ENCODE measurements at places on chromosomes 11 and 22. TPM values are rescaled to one million over a fixed set of nuclear protein-coding genes. Genes with fewer than 3 reads are reported as not detected.

DNA sequence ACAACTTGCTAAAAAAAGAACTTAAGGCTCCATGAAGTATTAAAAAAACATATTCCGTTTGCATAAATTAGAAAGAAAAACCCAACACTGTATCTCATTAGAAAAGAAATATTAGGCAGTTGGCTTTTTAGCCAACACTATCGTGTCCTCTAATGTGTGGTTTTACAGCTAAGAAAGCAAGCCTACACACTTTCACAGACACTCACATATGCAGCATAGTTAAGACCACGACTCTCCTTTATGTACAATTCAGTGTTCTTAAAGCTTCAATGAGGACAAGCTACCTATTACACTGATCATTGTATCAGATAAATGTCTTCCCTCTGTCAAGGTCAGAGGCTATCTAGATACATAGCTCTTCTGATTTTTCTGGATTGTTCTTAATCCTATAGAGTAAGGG lies 80.1 kb downstream of the PICALM start:
- no peak overlapping the region for H3K4me3 ChIP-seq
- no peak for DNase-seq
- H3K27me3 ChIP-seq = no peaks in the 10 kb centered on the region
- H3K27ac ChIP-seq = peak overlapping the region; percentile 88
- H3K4me1 ChIP-seq = peaks cover 8% of the 10 kb centered on the region

- H3K4me1 ChIP-seq = no peaks in the 10 kb centered on the region
- H3K27me3 ChIP-seq = no peaks in the 10 kb centered on the region
- no peak for DNase-seq
- H3K36me3 ChIP-seq = peaks cover 2% of the 10 kb centered on the region
- H3K27ac ChIP-seq = no peak overlapping the region
Observed at GRCh38 chr11:130029137-130029536, 26.5 kb upstream of the PRDM10 start.

DNA sequence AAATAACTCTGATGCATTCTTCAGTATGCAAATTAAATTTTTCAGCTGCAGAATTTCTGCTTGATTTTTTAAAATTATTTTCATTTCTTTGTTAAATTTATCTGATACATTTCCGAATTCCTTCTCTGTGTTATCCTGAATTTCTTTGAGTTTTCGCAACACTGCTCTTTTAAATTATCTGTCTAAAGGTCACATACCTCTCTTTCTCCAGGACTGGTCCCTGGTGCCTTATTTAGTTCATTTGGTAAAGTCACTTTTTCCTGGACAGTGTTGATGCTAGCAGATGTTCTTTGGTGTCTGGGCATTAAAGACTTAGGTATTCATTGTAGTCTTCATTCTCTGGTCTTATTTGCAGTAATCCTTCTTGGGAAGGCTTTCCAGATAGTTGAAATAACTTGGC lies 577.4 kb upstream of the LUZP2 start:
- no peaks in the 10 kb centered on the region for H3K36me3 ChIP-seq
- H3K27ac ChIP-seq = no peak overlapping the region
- H3K27me3 ChIP-seq = no peaks in the 10 kb centered on the region
- no peak overlapping the region for H3K4me3 ChIP-seq
- DNase-seq = no peak

DNA sequence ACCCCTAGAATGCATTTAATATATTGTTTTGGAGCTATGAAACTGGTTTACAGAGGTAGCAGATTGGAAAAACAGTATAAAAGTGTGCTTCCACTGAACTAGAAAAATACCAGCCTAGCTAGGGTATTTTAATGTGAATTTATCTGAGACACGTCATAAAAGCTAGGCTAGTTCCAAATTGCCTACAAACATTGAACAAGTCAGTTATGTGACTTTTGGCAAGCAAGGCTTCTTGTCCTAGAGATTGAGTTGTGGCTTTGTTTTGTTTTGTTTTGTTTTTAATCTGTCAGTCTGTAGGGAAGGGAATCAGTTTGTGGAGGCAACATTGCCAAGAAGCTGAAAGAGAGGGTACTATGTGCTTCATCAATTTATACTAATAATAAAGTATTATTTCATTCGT lies 24.2 kb downstream of the RTN3 start:
- H3K27ac ChIP-seq = no peak overlapping the region
- H3K27me3 ChIP-seq = no peaks in the 10 kb centered on the region
- no peak for DNase-seq
- H3K4me3 ChIP-seq = no peak overlapping the region

DNA sequence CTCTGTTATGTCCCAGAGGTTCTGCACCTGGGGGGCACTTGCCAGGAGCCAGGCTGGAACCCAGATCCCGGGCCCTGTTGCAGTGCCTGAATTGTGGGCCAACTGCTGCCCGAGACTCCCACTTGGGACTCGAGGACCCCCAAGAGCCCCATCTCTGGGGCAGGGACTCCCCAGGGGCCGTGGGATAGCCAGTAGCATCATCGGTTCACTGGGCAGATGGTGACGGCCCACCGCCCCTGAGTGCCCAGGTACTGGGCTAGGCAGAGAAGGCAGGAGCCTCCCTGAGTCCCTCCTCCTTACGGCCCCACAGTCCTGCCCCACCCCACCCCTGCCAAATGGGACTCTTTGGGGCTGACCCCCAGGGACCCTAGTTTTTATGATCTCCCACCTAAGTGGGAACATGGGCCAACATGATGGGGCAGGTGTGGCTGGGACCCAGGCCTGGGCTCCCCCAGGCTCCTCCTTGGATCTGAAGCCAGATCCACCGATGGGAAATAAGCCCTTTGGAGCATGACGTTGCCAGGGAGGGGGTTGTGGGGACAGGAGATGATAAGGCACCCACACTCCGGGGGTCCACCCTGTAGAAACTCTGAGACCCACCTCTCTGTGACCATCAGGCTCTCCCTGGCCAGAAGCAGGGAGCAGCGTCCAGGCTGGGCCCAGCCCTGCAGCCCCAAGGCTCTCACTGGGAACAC lies 94.5 kb upstream of the FGF3 start:
- no peak overlapping the region for H3K4me3 ChIP-seq
- H3K27me3 ChIP-seq = peaks cover 41% of the 10 kb centered on the region
- H3K36me3 ChIP-seq = no peaks in the 10 kb centered on the region
- no peak overlapping the region for H3K27ac ChIP-seq
- no peak for DNase-seq

DNA sequence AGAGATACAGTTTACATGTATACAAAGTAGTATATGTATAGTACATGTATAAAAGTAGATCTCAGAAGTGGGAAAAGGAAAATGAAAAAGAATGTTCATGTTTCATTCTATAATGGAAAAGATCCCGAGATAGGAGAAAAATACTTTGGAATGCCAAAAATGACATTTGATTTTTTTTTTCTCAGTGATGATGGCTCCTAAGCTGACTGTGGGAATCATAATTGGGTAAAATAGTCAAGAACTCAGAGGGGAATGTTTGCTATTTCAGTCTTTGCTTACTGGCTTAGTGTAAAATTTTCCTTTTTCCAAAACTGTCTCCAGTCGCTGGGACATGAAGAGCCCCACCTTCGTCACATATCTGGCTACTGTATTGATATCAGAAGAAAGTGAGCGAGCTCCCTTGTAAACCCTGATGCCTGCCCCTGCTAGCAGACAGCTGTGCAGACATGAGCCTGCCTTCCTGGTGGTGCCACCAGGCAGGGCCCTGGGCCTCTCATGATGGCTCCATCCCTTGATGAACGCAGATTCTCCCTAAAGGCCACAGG lies 944.6 kb downstream of the NTM start:
- H3K36me3 ChIP-seq = no peaks in the 10 kb centered on the region
- DNase-seq = no peak
- H3K4me1 ChIP-seq = peaks cover 4% of the 10 kb centered on the region
- no peak overlapping the region for H3K4me3 ChIP-seq
- H3K27ac ChIP-seq = no peak overlapping the region
- peaks cover 40% of the 10 kb centered on the region for H3K27me3 ChIP-seq

DNA sequence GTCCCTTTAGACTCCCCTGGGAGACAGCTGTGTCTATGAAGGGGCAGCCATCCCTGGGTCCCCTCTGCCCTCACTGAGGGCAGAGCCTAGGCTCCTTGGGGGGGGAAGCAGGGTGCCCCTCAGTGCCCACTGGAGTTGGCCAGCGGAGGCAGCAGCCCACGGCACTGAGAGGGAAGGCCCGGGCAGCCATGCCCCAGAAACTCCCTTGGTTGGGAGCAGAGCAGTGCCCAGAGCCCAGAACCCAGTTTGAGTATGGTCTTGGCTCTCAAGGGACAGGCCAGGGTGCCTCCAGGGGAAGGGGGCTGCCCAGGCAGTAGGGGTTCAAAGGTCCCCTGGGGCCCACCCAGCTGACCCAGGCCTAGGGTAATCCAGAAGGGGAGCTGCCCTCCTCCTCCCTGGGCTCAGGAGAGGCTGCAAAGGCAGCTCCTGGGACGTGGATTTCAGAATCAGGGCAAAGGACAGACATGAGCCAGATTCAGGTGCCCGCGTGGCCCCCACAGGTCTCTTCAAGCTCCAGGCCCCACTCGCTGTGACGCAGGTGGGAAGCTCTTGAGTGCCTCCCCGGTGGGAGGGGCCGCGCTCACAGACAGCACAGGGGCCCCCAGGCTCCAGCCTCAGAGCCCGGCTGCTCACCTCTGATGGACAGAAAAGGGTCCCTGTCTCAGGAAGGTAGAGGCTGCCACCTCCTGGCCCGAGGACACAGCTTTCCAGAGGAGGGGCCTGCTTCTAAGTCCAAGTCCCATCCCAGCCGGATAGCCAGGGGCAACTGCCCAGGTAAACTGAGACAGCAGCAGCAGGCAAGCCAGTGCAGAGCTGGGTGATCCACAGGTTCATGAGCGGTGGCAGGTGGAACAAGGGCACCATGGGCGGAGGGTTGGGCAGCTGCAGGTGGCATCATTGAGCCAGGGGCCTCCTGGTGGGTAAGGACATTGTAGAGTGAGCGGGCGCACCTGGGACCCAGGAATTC lies 2.6 kb downstream of the C11orf21 start:
- H3K36me3 ChIP-seq = peaks cover 3% of the 10 kb centered on the region
- DNase-seq = no peak
- H3K4me3 ChIP-seq = peak overlapping the region; percentile 77
- H3K27me3 ChIP-seq = no peaks in the 10 kb centered on the region
- peak overlapping the region; percentile 59 for H3K27ac ChIP-seq

DNA sequence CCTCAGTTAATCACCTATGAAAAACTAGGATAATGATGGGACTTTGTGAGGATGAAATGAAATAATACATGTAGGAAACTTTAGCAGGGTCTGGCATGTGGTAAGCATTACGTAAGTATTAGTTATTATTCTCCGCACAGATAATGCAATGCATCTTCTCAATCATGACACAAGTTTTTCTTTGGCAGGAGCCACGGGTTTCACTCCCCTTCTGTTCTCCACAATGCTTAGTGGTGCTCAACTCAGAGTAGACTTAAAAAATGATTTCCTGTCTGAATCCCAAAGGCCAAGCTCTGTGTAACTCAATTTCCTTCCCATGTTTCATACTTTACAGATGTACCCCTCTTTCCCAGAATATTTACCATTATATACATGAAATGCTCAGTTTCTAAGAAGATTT lies 82.9 kb downstream of the CCDC34 start:
- H3K4me3 ChIP-seq = no peak overlapping the region
- H3K27ac ChIP-seq = no peak overlapping the region
- peaks cover 18% of the 10 kb centered on the region for H3K27me3 ChIP-seq
- no peak for DNase-seq

- no peak overlapping the region for H3K4me3 ChIP-seq
- H3K4me1 ChIP-seq = peaks cover 14% of the 10 kb centered on the region
- peaks cover 6% of the 10 kb centered on the region for H3K27me3 ChIP-seq
- no peak overlapping the region for H3K27ac ChIP-seq
- H3K36me3 ChIP-seq = peaks cover 6% of the 10 kb centered on the region
Observed at GRCh38 chr11:105110688-105111030, 28.9 kb downstream of the CARD18 start.

- H3K4me1 ChIP-seq = peaks cover 9% of the 10 kb centered on the region
- H3K36me3 ChIP-seq = peaks cover 4% of the 10 kb centered on the region
- H3K27ac ChIP-seq = peak overlapping the region; percentile 89
Observed at GRCh38 chr22:23749841-23750301, 1.0 kb downstream of the ZNF70 start.

DNA sequence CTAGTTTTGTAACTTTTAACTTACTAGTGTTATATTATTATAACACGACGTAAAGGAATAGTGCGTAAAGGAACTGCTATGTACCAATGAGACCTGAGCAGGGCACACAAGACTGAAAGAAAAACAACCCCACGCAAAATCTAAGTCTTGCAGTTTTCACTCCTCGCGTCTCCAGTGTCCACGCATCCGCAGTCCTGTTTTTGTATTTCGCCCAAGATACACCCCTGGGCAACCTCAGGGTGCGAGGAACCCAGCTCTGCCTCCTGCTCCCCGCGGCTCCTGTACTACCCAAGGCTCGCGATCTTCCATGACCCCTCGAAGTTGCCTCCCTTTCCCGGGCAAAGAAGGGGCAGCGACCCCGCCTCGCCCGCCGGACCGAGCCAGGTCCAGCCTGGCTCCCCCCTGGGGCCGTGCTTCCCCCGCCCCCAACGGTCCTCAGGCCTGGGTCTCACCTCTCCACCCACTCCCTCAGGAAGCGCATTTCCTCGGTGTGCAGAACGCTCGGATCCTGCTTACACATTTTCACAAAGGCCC lies 393 bp downstream of the ST13 start:
- no peaks in the 10 kb centered on the region for H3K27me3 ChIP-seq
- peak overlapping the region; percentile 97 for H3K4me3 ChIP-seq
- H3K4me1 ChIP-seq = peaks cover 25% of the 10 kb centered on the region
- DNase-seq = peak; percentile 27
- peak overlapping the region; percentile 99 for H3K27ac ChIP-seq

- no peak for DNase-seq
- H3K36me3 ChIP-seq = peaks cover 8% of the 10 kb centered on the region
- H3K27ac ChIP-seq = peak overlapping the region; percentile 90
- peak overlapping the region; percentile 85 for H3K4me3 ChIP-seq
Observed at GRCh38 chr22:49789289-49790141, 38.2 kb downstream of the BRD1 start.

DNA sequence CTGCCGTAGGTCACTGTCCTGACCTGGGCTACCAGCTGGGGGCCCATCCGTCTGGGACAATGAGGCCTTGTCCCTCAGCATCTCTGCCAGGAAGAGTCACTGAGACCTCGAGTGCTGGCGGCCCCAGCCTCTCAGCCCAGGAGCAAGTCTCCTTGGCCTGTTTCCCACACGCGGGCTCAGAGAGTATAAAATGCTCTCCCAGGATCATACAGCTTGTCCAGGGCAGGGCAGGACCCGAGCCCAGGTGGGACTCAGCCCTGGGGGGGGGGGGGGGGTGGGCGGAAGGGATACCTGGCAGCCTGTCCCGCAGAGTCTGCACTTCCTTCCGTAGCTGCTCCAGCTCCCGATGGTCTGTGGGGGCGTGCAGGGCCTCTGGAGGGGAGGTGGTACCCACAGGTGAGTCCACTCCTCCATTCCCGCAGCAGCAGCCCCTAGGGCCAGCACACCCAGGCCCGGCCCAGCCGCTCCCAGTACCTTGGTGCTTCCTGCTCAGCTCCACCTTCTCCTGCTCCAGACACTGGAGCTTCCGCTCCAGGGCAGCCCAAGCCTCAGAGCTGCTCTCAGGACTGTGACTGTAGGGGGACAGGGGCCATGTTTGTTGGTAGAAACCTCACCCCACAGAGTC lies 7.9 kb downstream of the CDC42BPG start:
- H3K27ac ChIP-seq = no peak overlapping the region
- no peaks in the 10 kb centered on the region for H3K27me3 ChIP-seq
- H3K4me1 ChIP-seq = no peaks in the 10 kb centered on the region
- H3K36me3 ChIP-seq = peaks cover 5% of the 10 kb centered on the region

The C1QTNF5 gene
- not detected for total RNA-seq

The HORMAD2 gene
- not detected for total RNA-seq

The HTATIP2 gene
- total RNA-seq = 17.1 TPM

The RRP8 gene
- 18.5 TPM for total RNA-seq

All from T-helper 17 cell (primary cell).